Right renal cortex interstitium (tissue), 3 donors: ENCODE measurements at places on chromosomes 3 and 15.

DNA sequence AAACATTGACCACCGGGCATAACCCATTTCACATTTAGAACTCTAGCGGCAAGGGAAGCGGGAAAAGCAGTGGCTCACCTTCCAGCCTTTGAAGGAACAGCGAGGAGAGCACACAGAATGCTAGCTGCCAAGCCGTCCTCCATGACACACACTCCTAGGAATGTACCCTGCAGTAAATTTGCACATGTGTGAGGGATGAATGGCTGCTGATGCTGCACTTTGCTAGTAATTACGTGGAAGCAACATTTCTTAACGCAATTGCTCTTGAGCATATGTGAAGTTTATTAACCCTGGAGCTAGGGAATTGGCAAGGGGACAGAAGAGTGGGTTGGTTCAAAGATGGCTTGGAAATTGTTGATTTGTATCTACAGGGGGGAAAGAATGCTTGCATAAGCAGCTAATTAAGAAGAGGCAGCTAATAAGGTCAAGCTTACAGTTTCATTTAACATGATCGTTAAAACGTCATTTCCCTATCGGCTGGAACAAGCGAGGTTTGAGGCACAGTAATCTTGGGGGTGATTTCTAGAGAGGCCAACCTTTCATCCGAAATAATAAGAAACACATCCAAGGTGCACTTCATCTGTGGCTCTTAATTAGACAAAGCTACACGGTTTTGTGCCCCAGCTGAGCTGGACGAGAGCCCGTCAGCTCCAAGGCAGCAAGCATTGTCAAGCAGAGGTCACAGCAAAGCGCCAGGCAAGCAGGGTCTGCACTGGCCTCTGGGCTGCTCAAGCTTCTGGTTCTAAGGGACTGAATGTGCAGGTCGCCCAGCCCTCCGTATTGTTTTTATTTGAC, 123.4 kb downstream of the CHSY1 start:
- DNase-seq, result no peak

GRCh38 chr3:126934991-126935390, 47.9 kb upstream of the PLXNA1 start:
- DNase-seq, result no peak

DNA sequence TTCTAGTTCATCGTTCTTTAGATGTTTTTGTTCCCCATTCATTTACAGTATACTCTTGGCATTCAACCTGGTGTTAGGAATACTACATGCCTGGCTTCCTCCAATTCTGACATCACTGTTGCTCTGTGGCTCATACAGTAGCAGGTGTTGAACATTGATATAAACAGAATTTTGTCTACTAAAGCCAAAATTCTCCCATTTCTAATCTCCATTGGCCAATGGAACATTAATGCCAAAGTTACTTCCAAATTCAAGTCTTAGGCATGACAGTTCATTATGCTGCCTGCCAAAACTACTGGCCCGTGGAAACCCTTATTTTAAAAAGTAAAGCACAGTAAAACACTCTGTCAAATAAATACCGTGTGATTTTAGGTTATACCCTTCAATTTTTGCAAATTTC, 368.0 kb downstream of the NAALADL2 start:
- DNase-seq, result no peak

GRCh38 chr15:92503889-92504288, 110.2 kb downstream of the ST8SIA2 start:
- DNase-seq, result no peak

- DNase-seq, result no peak
These were observed 36.4 kb upstream of the ATP2C1 start for GRCh38 chr3:130857336-130858026.

DNA sequence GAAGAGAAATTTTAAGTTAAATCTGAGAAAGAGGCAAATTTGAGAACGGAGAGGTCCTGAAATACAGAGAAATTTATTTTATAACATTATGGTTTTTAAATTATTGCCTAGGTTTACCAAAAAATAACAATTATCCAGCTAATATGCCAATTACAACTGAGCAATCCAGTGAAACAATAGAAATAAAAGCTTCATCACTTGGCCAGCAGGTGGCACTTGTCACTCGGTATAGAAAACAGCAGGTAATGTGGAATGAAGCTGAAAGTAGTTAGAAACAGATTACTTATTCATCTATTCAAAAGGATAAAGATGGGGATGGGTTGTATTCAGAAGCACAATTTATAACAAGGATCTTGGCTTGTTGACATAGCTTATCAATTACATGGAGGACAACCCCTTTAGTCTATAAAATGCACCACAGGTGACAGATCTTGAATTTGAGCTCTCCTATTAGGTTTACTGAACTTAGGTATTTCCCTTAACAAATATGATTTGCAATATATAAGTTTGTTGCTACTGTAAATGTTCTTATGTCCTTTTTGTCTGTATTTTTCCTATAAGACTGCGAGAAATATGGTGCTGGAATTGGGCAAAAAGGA, 70.1 kb upstream of the GUCA1C start:
- peak; percentile 39 for DNase-seq

- DNase-seq, result no peak
These were observed 1.5 kb upstream of the PPM1M start for GRCh38 chr3:52243791-52244628.

GRCh38 chr15:40506964-40507571, 36.3 kb downstream of the CHST14 start:
- DNase-seq, result peak; percentile 69

DNA sequence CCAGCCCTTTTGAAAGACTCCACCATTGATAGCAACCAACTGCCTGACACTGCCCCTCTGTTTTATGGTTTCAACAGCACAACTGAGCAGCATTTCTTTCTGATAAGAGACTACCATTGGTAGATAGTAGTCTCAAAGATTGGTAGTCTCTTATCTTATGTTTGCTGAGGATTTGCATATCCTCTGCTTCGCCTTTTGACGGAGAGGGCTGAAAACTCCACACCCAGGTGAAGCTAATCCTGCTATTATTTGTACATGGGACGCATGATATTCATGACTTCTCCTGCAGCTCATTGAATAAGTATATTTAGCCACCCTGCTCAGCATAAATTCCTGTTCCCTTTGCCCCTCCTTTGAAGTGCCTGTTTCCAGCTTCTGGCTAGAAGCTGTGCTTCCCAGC, 119.4 kb upstream of the STRIT1 start:
- DNase-seq, result no peak

DNA sequence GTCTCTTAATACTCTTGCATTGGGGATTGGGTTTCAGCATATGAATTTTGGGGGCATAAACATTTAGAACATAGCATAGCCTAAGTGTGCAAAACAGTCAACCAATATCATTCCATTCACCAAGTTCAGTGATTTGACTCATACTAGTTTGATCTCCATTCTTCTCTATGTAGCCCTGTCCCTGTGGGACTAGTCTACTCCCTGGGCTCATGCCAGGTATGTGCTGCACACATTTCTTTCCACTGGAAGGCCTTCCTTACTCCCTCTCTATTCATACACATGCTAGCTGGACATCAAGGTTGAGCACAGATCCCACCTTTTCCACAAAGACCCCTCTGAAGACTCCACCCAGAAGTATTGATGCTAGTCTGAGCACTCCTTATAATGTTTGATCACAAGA, 5.1 kb downstream of the ZDHHC23 start:
- DNase-seq, result no peak

- no peak for DNase-seq
These were observed 15.4 kb upstream of the PRKAR2A start for GRCh38 chr3:48863122-48863521.

DNA sequence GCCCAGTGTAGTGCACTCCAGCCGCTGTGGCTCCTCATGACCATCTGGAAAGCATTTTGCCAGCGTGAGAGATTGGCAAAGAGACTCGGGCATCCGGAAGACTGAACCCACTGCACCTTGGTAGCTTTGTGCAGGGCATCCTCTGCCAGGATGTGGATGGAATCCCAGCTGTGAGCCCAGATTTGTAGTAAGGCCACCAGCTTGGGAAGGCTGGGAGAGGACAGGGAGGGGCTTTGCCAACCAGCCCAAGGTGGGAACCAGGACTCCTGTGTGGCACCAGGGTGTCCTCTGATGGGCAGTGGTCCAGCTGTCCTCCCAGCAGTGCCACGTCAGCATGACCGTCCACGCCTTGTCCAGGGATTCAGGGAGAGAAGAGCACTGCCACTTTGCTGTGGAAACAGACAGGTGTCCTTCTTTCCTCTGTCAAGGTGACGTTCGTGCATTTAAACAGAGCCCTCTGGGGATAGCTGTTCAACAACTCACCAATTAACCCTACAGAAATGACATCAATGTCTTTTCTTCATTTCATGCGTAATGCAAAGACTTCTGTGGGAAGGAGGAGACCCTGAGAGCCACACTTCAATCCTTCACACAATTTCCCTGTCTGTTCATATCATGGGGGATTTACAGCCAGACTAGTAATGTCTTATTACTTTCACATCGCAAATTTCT, 19.1 kb downstream of the KLF15 start:
- no peak for DNase-seq

DNA sequence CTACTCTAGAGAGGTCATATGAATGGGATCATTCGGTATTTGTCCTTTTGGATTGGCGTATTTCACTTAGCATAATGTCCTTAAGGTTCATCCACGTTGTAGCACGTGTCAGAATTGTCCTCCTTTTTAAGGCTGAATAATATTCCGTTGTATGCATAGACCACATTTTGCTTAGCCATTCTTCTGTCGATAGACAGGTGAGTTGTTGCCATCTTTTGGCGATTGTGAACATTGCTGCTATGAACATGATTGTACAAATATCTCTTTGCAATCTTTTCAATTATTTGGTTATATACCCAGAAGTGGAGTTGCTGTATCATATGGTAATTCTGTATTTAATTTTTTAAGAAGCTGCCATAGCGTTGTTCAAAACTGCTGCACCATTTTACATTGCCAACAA, 52.4 kb upstream of the GOLGA8J start:
- DNase-seq, result no peak

- no peak for DNase-seq
These were observed 24.1 kb downstream of the ACAD9 start for GRCh38 chr3:128903501-128903900.

DNA sequence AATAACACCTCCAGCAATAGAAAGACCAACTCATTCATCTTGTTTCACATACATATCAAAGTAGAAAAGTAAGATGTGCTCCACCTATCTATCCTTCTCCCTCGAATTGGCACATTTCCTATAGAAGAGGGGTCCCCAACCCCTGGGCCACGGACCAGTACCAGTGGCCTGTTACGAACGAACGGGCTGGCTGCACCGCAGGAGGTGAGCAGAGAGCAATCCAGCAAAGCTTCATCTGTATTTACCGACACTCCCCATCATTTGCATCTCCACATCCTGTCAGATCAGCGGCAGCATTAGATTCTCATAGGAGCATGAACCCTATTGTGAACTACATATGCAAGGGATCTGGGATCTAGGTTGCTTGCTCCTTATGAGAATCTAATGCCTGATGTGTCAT, 95.0 kb upstream of the CGNL1 start:
- DNase-seq, result no peak

DNA sequence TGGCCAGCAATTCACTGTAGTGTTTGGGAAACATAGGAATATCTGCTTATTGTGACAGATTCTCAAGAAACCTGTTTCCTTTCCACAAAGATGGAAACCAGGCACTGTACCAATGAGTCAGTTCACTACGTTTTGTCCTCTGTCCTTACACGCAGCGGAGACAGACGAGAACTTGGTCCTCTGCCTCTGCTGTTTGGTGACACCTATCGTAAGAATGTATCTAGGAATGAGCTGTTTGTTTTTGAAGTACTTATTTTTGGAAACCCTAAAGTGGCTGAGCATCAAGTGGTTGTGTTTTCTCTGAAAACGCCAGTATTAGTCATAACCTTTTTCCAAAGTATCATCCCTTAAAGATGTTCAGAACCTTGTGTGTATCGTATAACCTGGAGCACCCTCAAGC, 93.0 kb downstream of the PGPEP1L start:
- DNase-seq, result no peak

DNA sequence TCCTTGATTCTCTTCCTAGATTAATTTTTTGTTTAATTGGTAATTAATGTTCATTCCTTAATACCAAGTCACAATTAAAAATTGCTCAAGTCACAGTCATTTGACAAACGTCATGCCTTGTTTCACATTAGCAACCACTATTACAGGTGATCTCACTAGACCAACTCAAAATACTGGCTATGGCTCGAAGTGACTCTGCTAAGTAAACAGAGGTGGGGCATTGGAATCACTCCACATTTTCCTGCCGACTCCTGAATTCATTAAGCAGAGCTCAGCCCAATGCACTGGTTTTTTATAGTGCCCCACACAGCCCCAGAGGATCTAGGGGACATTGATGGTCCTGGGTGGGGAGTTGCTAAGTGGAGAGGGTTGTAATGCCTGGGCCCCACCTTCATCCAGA, 201.2 kb upstream of the NSMCE3 start:
- DNase-seq, result no peak

DNA sequence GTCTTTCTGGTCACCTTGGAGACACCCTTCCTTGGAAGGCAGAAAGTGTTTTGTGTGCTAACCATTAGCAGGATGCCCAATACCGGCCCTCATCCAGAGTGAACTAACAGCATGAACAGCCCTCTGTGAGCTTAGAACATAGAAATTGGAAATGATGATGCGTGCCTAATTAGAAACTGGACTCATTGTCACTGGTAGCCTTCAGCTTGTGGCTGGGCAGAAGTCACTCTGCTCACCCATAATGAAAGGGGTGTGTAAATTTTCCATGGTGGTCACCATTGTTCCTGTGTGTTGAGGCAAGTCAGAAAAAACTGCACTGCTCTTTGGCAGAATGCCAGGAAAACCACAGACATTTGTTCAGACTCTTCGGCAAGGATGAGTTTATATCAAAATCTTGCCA, 74.7 kb upstream of the CNTN4 start:
- DNase-seq, result no peak

- DNase-seq, result no peak
These were observed 325.0 kb upstream of the CFAP20DC start for GRCh38 chr3:59374818-59375211.

GRCh38 chr3:65894126-65894525, 144.6 kb downstream of the MAGI1 start:
- DNase-seq, result no peak

GRCh38 chr3:172953571-172953970, 187.5 kb downstream of the SPATA16 start:
- DNase-seq, result no peak

- DNase-seq, result no peak
These were observed 439.8 kb upstream of the IL12A start for GRCh38 chr3:159548675-159549335.

- DNase-seq, result no peak
These were observed 179.9 kb downstream of the FAM43A start for GRCh38 chr3:194865615-194866014.

DNA sequence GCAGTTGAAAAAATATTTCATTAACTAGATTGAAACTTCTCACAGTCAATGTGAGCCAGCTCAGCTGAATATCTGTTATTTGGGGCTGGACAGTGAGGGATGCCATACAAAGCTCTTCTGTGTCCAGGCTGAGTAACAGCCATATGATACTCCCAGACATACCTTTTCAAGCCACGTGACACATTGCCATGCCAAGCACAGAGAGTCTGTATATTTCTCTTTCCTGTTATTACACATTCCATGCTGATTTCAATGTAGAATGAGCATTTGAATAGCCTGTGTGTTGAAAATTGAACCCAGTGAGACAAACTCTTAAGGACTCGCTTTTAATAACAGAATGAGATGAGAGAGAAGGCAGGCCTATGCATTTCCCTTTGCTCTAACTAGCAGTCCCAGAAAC, 334.7 kb upstream of the RASGRP1 start:
- no peak for DNase-seq

GRCh38 chr3:114122027-114122709, 56.7 kb downstream of the DRD3 start:
- DNase-seq, result no peak

GRCh38 chr3:156285626-156286025, 165.2 kb downstream of the KCNAB1 start:
- DNase-seq, result no peak
